ENCODE measurements at places on chromosomes 1 and 21.

GRCh38 chr1:75797606-75798216 is 1.0 kb downstream of the MSH4 start:
- DNase-seq: no peak

GRCh38 chr1:40764981-40765380 is 18.6 kb upstream of the KCNQ4 start:
- DNase-seq: no peak

- DNase-seq: peak; percentile 37
These were observed 41.3 kb upstream of the EIF4G3 start for GRCh38 chr1:21217812-21218596.

DNA sequence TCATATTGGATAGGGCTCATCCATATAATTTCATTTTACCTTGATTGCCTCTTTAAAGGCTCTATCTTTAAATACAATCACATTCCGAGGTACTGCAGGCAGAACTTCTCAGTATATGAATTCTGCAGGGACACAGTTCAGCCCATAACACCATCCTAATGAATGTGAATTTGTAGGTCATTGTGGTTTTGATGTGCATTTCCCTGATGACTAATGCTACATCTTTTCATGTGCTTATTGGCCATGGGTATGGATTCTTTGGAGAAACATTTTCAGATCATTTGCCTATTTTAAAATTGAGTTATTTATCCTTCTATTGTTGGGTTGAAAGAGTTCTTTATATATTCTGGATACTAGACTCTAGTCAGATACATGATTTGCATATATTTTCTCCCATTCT is 9.6 kb upstream of the RPS6KC1 start:
- no peak for DNase-seq

GRCh38 chr1:68085752-68086151 is 35.3 kb upstream of the DIRAS3 start:
- DNase-seq: no peak

- DNase-seq: no peak
These were observed 60.6 kb downstream of the LYST start for GRCh38 chr1:235806123-235806522.

DNA sequence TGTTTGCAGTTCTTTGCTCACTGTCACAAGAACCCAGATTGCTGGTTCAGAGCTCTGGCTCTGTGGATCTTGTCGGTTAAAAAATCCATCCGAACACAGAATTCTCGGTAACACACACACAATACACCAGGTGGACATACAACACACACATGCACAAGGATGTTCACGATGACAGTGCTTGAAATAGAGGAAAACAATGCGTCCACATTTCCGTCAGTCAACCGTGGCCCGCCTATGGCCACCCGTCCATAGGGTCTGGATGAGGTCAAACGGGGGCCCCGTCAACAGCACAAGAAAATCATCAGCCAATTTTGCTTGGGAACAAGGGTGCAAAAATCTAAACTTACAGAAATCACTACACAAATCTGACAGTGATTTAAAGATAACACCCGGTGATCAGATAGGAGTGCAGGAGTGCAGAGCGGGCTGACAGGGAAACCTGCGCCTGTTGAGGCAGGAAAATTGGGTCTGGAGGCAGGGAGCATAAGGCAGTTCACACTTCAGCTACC is 50.4 kb upstream of the SLC19A1 start:
- no peak for DNase-seq

GRCh38 chr1:42680921-42681683 is 1.1 kb upstream of the YBX1 start:
- DNase-seq: no peak

GRCh38 chr1:180311011-180311730 is 81.1 kb downstream of the LHX4 start:
- DNase-seq: no peak

DNA sequence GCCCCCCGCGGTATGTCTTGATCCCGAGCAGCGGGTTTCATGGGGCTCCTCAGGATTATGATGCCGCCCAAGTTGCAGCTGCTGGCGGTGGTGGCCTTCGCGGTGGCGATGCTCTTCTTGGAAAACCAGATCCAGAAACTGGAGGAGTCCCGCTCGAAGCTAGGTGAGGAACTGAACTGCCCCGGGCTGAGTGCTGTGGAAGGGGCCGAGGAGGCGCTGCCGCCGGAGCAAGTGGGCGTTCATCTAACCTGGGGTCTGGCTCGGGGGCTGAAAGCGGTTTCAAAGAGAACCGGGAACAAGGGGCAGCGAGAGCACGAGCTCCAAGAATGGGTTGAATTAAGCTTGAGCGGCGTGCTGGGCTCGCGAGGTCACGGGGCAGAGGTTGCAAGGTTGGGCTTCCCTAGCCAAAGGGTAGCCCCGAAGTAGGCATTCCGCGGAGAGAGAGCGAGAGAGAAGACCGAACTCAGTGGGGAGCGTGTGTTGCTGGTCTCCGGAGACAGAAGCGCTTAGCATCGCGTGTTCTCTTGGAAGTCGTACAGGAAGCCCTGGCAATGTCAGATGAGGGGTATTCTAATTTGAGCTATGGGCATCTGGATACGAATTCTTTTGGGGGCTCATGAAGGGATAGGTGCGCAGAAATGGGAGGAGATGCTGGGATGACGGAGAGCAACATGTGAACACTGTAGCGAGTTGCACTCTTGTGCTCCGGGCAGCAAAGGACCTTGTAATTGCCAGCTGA is 732 bp downstream of the HS2ST1 start:
- no peak for DNase-seq

DNA sequence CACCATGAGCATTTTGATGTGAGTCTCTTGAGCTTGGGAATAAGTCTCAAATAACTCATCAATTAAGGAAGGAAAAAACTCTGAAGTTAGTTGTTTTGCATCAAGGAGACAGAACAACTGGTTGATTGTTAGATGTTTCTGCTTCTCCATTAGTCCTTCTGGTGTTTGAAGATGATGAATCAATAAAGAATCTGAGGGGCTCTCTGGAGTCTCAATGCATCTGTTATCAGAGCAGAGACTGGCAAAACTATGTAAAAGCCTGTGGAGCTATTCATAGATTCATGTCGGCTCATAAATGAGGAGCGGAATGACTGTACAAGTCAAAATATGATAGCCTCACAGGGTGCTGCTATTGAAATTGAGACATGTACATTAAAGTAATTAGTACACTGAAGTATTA is 73.3 kb upstream of the ZC3H11B start:
- DNase-seq: no peak

GRCh38 chr21:26912466-26912865 is 54.4 kb downstream of the ADAMTS5 start:
- DNase-seq: no peak

DNA sequence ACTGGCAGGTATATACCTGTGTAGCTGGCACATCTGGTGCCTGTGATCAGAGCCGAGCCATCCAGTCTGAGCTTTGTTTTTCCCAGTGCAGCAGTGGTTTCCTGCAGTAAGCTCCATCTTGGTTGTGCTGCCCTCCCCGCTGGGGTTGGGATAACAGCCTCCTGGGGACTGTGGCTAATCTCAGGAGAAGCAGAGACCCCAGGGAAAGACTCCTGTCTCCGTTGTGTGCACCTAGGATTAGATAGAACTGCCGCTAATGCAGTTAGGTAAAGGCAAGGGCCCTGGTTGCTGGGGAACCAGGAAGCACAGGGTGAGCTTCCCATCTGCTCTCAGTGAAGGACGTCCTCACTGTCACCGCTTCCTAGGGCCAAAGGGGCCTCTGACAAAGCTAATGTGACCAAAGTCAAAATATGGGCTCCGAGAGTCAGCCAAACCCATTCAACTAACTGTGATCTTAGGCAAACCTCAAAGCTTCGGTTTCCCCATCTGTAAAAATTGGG is 20.0 kb downstream of the ROR1 start:
- no peak for DNase-seq

DNA sequence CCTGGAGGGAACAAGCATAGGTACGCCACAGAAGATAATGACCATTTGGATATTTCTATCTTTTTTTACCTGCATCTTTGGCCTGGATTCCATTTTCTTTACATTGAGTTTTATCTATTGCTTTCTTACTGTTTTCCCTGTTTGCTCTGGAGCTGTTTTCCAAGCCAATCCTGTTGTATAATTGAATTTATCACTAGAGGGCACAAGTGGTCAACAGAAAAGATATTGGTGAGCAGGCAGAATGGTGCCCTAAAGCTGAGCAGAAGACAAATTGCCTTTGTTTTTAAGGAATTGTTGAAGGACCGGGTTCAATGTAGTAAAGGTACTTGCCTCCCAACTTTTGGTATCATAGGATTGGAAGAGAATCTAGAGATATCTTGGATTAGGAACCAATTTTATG is 152.8 kb downstream of the PPP1R12B start:
- DNase-seq: no peak

DNA sequence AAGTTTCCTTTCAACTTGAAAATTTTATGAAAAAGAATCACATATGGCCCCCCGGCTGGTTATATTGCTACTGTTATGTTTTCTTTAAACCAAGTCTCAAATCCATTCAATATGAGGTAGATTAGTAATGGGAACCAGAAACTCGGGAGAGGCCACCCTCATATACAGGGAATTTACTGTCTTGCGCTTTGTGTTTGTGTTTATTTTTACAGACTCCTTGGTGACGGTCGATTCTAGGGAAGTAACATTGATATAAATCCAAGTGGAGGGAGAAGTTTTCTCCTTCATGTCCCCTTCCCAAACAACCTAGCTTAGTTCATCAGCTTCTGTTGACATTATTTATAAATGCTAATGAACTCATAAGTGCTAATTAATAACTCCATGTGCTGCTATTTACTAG is 163.5 kb upstream of the LMO4 start:
- DNase-seq: no peak

GRCh38 chr1:160618327-160618726 is 28.5 kb downstream of the SLAMF1 start:
- no peak for DNase-seq

DNA sequence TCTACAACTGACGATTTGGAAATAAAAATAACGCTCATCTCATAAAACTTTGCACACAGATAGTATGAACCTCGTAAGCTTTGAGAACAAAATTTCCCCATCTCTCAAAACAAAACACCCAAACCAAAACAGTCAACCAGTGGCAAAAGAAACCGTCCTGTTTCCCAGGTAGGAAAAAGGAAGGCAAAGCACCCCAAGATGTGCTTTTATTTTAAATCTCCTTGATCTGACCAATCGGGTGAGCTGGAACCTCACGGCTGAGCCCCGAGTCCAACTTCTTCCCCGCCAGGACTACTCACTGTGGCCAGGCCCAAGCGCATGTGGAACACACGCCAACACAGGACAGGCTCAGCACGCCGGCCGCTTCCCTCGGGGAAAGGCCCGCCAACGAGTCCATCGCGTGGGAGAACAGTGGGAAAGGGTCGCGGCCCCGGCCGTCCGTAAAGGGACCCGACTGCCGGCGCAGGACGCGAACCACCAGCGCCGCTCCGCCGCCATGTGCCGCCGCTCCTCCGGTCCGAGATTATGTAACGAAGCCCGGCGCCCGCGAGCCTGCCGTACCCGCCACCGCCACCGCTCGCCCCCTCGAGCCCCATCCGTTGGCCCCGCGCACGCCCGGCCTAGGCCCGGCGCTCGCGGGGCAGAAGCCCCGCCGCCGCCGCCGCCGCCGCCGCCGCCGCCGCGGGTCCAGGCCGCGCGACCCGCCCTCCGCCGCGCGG is 759 bp downstream of the AHCTF1 start:
- DNase-seq: peak; percentile 65

DNA sequence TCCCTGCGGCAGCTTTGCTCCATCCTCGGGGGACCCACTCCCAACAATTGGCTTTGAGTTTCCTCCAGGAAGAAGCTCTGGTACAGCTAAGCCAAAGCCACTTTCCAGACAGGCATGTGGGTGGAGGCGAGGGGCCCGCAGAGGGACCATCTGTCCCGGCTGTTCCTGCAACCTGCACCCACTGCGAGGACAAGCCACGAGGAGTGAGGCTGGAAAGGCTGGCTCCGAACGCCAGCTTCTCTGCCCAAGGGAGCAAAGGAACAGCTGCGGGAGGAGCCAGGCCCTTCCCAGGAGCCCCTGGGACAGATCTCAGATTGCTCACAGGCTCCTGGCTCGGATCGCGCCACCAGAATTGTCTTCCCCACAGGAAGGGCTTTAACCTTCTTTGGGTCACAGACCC is 28.3 kb upstream of the PEF1 start:
- peak; percentile 52 for DNase-seq

DNA sequence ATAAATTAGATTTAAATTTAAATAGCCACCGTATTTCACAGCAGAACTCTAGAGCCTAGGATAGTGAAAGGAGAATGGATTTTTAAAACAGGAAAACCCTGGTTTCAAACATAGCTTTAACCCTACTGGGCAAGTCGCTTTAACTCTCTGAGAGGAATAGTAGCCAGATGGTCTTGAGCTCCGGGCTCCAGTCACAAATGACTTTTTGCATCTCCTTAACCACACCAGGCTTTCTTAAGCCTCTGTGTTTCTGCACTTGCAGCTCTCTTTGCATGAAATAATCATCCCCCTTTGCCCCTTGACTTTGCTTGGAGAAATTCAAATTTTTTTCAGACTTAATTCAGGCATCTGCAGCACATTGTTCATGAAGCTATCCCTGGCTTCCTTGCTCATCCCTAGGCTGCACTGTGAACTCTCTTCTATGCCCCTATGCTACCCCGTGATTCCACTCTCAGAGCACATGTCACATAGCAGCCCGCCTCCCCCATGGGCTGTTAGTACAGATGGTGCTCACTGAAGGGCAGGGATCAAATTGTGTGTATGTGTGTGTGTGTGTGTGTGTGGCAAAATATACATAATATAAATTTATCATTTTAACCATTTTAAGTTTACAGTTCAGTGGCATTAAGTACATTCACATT is 68.8 kb upstream of the DAB1 start:
- no peak for DNase-seq

DNA sequence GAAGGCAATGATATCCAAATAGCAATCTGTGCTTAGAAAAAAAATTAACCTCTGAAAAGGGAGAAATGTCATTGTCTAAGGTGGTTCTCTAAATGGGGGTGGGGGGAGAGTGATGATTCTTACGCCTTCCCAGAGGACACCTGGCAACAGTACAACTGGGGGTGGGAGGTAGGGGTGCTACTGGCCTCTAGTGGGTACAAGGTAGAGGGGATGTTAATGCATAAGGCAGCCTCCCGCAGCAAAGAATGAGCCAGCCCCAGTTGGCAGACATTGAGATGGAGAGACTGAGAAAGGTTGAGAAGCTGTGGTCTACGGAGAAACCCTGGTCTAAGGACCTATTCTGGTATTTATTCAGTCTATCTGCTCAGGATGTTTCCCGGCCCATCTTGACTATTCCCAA is 472.2 kb upstream of the RUNX1 start:
- DNase-seq: no peak

DNA sequence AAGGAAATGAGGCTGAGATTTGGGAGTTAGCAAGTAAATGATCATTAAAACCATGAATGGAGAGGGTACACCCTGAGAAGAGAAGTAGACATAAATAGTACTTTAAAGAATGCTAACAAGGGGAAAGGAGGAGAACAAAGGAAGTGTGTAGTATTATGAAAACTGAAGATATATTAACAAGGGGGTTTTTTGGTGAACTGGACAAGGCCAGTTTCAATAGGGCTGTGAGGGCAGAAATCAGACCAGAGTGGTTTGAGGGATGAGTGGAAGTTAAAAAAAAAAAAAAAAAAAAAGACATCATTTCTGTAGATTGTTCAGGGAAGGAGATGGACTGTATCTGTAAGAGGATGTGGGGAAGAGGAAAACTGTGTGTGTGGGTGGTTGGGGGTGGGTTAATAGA is 137.1 kb downstream of the PLA2G4A start:
- no peak for DNase-seq

Measured in psoas muscle (tissue), 8 donors.